ENCODE measurements at places on chromosomes 11 and 22. TPM values are rescaled to one million over a fixed set of nuclear protein-coding genes. Genes with fewer than 3 reads are reported as not detected.
A peak's percentile ranks its signal among the peaks of the same experiment; 100 is the strongest.

Gene KIF18A
- total RNA-seq: 12.9 TPM

DNA sequence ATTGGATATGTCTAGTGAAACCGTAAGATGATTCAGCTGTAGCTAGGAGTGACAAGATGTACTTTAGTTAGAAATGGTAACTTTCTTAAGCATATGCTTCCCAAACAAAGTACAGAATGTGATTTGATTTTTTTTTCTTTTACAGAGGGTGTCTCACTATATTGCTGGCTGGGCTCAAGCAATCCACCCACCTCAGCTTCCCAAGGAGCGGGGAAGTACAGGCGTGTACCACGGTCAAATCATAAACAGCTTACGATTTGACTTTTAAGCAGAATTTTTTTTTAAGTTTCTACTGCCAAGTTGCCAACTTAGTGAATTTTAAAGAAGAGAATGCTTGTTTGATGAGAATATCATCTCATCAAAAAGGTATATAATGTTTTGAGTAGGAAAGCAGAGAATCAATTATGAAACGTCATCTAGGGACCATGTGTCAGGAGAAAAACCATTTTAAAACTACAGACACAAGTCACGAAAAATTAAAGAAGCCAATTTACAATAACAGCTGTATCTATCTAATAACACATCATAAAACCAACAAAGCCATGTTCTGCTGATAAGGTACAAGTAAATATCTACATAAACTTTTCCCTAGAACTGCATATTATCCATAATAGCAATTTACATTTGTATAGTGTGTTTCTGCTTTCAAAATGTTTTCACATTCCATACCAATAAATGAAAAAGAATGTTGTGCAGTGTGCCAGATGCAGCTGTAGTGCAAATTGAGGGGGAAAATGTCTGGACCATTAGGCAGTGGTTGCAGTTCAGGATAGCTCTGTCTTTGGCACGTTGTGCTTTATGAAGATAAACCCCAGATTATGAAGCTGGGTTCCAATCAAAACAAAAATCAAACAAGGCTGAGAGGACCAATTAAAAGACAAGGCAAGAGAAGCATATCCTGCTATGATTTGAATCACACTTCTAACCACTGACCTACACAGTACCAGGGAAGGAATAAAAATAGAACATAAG lies 33.7 kb upstream of the USP47 start:
- DNase-seq: peak; percentile 28

Gene MIEF1
- 16.0 TPM for total RNA-seq

Gene LRRC56
- total RNA-seq: 2.1 TPM

GRCh38 chr11:10763766-10764165 lies 12.7 kb downstream of the CTR9 start:
- no peak for DNase-seq

DNA sequence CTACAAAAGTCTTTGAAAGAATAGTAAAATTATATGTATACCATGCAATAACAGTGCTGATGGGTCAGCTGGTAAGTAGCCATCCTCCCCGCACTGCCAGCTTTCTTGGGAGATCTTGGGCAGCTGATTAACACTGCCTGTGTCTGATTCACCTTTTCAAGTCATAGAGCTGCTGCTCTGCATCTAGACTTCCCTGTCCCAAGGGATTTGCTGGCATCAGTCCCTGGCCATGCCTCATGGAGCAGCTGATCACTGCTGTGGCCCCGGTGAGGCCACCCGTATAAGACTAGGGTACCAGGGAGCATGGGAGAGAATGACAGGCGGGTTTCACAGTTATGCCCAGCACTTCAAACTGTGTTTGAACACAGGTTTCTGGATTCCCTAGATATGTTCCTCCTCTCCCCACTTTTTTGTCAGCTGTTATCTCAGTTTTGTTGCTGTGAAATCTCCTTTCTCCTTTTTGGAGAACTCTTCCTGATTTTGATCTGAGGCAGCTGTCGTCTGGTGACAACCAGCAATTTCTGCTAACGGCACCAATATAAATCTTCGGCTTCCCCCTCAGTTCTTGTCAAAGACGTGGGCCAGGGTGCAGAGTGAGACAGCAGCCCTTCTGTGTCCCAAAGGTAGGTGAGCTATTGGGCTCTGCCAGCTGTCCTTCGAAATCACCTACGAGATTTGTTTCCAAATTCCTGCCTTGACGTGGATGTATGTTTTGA lies 438.9 kb downstream of the NTM start:
- peak; percentile 11 for DNase-seq

Gene CADM1
- total RNA-seq: 53.1 TPM

GRCh38 chr11:103789952-103790351 lies 246.5 kb upstream of the DDI1 start:
- no peak for DNase-seq

Gene GRAP2
- total RNA-seq: 2.8 TPM

Gene OVOL1
- total RNA-seq: 2.1 TPM

DNA sequence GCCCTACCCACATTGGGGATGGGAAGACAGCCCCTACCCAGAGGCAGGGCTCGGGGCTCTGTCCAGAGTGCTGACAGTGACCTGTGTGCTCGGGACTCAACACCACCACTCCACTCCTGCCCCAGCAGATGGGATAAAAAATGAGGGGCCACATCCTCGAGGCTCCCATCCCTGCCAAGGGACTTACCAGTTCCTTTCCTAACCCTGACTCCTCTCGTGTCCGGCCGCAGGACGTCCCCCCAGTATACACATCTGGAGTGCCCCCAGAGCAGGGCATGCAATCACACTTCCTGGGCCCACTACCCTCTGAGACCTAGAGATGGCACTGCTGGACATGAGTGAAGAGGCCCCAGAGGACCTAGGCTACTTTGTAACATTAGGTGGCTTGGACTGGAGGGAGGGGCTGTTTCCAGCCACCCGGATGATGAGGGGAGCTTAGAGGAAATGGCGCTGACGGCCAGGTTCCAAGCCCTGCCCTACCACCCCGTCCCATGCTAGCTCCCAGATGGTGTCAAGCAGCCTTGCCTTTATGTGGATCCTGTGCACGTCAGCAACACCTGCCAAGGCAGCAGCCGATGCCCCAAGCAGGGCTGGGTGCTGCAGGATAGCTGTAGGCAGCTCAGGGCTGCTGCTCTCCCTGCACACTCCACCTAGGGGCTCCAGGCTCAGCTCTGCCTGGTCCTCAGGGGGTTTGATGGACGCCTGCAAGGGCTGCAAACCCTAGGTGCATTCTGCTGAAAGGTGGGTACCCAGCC lies 86.6 kb downstream of the DGCR2 start:
- DNase-seq: peak; percentile 26

Gene AQP11
- total RNA-seq: 1.4 TPM

DNA sequence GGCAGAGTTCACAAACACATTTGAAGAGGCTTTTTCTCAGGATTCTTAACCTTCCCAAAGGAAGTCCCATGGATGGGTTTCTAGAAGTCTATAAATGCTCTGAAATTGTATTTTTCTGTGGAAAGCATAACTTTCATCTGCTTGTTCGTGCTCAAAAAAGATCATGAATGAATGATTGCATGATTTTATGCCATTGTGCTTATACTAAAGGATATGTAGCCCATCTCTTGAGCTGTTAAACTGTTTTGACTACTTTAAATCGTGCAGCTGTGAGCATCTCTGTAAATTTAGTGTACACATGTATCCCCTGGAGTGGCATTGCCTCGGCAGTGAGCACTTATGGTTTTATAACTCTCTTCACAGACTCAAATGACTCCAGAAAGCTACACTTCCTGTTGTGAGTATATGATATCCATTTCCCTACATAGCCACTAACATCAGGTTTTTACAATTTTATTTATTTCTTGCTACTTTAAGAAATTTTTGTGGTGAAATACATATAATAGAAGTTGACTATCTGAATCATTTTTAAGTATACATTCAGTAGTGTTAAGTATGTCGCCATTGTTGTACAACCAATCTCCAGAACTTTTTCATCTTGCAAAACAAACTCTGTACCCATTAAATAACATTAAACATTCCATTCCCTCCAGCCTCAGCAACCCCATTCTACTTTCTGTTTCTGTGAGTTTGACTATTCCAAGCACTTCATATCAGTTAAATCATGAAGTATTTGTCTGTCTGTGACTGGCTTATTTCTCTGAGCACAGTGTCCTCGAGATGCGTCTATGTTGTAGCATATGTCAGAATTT lies 8.0 kb downstream of the NEAT1 start:
- DNase-seq: no peak

Gene MYH9
- 242 TPM for total RNA-seq

Gene ART1
- 4.2 TPM for total RNA-seq

Gene MMP3
- 0.10 TPM for total RNA-seq

Gene ALG8
- 17.8 TPM for total RNA-seq

DNA sequence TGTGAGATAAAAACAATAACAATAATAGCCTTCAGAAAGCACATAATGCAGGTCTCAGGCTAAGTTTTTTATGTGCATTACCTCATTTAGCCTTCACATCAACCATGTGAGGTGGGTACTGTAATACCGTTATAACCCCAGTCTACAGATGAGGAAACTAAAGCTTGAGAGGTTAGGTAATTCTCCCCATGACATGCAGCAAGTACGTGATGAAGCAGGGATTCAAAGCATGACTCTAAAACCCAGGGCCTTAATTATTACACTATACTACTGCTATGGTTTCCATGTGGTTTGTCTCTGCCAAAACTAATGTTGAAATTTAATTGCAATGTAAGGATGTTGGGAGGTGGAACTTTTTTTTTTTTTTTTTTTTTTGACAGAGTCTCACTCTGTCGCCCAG lies 37.7 kb upstream of the FDX1 start:
- DNase-seq: no peak

Gene PTPRJ
- 8.9 TPM for total RNA-seq

DNA sequence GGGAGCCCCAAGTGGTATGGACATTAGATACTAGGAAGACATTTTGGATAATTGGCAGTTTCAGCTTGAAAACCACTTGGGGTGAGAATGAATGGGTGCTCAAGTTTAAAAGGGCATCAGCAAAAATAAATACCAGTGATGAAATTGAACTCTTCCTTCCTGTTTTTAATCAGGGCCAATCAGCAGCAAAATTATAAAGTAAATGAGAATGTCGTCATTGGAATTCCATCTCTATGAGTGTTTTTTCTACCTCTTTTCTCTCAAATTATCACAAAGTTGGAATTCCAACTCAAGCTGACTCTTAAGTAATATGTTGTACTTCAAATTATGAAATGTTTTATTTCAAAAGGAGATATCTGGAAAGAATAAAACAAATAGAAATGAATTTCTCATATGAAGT lies 730.6 kb downstream of the METTL15 start:
- DNase-seq: no peak

GRCh38 chr11:60959431-60959830 lies 7.5 kb upstream of the SLC15A3 start:
- DNase-seq: no peak

DNA sequence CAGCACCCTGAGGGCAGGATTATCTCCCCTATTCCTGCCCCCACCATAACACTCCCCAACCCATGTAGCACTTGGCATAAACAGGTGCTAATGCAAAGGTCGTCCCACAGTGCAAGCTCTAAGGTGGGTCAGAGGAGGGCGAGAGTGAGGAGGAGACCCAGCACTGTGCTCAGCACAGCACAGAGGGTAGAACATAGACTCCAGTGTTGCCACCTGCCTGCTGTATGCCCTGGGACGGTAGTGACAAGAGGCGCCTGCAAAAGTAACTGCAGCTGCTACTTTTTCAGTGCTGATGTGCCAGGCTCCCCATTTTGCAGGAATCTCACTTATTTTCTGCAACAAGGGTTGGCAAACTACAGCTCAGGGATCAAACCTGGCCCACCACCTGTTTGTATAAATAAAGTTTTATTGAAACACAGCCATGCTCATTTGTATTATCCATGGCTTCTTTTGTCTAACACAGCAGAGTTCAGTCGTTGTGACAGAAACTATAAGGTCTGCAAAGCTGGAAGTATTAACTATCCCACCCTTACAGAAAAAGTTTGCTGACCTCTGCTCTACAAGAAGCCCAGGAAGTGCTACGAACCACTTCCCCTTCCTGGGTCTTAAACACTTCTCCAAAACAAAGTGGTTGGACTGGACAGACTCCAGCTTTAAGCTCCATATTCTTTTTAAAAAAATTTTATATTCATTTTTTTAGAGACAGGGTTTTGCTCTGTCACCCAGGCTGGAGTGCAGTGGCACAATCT lies 16.9 kb upstream of the CDC42BPG start:
- DNase-seq: no peak

Gene PGA5
- total RNA-seq: not detected

GRCh38 chr11:86386746-86387145 lies 12.1 kb downstream of the CCDC81 start:
- DNase-seq: peak; percentile 20

Measured in tongue (tissue), 3 donors.